NCI-H1694 treated with DMSO at 0.1 percent for 48 hours (cell line): ENCODE measurements at places on chromosomes 4 and X.

- peak; percentile 23 for DNase-seq
Measured at GRCh38 chrX:53312946-53313727, 31.8 kb upstream of the IQSEC2 start.

DNA sequence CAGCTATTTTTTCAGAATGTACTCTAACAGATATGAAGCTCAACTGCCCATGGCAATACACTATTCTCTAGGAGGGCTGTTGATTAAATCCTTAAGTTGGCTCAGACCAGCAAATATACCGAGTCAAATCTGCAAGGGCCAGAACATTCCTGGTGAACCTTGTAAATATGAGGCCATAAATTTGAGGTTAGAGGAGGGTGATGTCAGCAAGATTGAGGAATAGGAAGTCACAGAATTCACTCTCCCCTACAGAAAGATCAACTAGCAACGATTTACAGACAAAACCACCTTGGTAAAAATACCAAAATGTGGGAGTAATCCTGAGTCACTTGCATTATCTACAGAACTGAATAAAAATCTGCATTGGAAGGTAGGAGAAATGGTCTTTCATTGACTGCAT is 399.3 kb downstream of the GPM6A start:
- no peak for DNase-seq

GRCh38 chrX:29826742-29827141 is 388.6 kb upstream of the MAGEB2 start:
- no peak for DNase-seq

- DNase-seq: no peak
Measured at GRCh38 chr4:2105559-2105958, 46.4 kb downstream of the NAT8L start.

DNA sequence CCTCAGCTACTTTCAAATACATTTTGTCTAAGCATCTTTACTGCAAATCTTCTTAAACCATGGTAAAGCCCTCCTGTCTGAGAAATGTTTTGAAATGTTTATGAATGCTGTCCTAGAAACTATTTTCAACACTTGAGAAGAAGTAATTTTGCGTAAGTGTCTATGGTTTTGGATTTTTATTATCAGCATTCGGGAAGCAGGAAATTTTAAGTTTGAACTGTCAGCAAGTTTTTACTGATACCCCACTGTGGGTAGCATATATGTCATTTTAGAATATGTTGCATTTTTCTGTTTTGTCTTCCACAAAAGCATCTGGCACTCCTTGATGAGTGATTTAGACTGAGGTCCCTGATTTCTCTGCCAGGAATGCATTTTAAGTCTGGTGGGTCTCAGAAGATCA is 302.4 kb upstream of the GIMD1 start:
- DNase-seq: no peak

DNA sequence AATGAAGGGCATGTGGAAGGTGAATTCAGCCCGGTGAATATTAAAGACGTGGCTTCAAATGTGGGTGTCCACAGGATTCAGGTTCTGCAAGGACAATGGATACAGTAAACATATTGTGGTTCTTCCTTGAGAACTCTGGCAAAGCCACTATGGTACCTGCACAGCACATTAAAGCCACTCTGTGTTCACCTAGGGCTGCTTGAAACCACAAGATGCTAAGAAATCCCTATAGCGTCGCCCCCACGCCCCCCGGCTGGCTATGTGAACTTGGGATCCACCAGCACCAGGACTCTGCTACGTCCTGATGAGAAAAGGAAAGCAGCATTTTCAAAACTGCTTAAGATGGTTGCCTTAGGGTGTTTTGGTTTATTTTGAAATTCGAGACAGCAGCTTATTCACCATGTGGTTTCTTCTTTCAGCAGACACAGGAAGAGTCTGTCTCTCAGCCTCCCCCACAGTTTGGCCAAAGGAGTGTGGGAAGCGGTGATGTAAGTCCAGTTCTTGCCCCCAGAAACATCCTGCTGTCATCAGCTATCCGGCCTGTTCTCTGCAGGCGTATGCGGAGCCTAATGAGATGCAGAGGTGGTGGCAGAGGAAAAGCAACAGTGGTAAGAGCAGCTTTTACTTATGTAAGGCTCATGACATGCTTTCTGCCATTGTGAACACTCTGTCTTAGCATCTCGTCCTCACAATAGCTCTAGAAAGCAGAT is 111.5 kb downstream of the AFAP1 start:
- no peak for DNase-seq

DNA sequence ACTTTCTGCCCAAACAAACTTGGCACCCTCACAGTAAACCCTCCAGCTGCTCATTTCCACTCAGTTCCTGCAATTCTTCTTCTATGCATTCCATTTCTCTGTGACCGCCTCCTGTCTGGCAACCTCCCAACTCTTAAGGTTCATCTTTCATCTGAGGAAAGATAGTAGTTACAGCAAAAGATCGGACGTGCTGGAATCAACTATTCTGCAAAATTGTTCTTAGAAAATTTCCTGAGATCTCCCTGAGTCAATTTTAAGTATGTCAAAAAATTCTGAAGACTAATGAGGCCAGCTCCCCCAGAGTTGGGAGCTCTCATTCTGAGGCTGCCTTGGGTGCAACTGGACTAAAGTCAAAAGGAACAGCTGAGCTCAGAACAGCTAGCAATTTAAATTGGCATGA is 1026.0 kb downstream of the ADGRL3 start:
- no peak for DNase-seq

GRCh38 chr4:69096810-69097209 is 536 bp downstream of the UGT2B7 start:
- DNase-seq: no peak

- no peak for DNase-seq
Measured at GRCh38 chr4:54541426-54542118, 116.2 kb upstream of the KIT start.

GRCh38 chrX:118261151-118261550 is 84.8 kb upstream of the WDR44 start:
- DNase-seq: no peak

DNA sequence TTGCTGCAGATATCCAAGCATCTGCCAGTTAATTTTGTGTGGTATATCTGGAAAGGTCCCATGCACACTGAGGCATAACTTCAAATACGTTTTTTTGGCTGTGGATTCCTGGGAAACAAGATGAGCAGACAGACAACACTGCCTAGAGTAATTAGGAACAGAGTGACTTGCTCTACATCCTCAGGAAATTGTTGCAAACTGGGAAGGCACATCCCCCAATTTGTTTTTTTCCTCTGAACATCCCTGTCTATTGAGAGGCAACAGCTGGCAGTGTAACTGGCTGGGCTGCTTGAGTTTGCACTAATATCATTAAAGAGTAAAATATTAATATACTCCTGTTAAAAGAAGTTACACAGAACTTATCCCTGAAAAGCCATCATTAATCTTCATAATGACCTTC is 207.7 kb upstream of the SLIT2 start:
- DNase-seq: peak; percentile 74

- DNase-seq: no peak
Measured at GRCh38 chrX:82534086-82534597, 973.9 kb upstream of the POU3F4 start.

GRCh38 chr4:158870282-158870625 is 101.4 kb downstream of the FNIP2 start:
- DNase-seq: no peak

- no peak for DNase-seq
Measured at GRCh38 chrX:134371133-134371532, 88.8 kb upstream of the HPRT1 start.

DNA sequence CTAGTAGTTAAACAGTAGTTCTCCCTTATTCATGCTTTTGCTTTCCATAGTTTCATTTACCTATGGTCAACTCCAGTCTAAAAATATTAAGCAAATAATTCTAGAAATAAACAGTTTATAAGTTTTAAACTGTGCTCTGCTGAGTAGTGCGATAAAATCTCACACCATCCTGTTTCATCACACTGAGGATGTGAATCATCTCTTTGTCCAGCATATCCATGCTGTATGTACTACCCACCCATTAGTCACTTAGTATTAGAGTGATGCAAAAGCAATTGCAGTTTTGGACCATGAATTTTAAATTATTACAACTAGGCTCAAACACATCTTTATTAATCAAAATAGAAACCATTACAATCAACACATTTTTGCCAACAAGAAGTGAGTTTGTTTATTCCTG is 187.4 kb downstream of the TEX13C start:
- DNase-seq: no peak

GRCh38 chrX:9510366-9510765 is 45.5 kb downstream of the TBL1X start:
- no peak for DNase-seq

GRCh38 chr4:125492957-125493356 is 178.2 kb downstream of the FAT4 start:
- no peak for DNase-seq

GRCh38 chr4:183635321-183635720 is 23.7 kb downstream of the RWDD4 start:
- peak; percentile 55 for DNase-seq

- no peak for DNase-seq
Measured at GRCh38 chrX:40809210-40809609, 73.9 kb upstream of the MED14 start.

- peak; percentile 55 for DNase-seq
Measured at GRCh38 chr4:140005699-140006098, 148.3 kb downstream of the MAML3 start.

DNA sequence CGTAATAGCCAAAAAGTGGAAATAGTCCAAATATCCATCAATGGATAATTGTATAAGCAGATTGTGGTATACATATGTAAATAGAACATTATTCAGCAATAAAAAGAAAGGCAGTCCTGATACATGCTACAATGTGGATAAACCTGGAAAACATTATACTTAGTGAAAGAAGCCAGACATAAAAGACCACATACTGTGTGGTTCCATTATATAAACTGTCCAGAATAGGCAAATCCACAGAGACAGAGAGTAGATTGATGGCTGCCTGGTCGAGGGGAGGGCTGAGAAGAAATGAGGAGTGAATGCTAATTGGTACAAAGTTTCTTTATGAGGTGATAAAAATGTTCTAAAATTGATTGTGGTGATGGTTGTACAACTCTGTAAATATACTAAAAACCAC is 397.4 kb upstream of the RPS6KA3 start:
- no peak for DNase-seq

GRCh38 chrX:150161193-150161592 is 201.9 kb upstream of the MAMLD1 start:
- no peak for DNase-seq

GRCh38 chrX:148771440-148771839 is 271.0 kb downstream of the AFF2 start:
- DNase-seq: peak; percentile 66

- DNase-seq: no peak
Measured at GRCh38 chrX:41409006-41409405, 38.1 kb upstream of the NYX start.

DNA sequence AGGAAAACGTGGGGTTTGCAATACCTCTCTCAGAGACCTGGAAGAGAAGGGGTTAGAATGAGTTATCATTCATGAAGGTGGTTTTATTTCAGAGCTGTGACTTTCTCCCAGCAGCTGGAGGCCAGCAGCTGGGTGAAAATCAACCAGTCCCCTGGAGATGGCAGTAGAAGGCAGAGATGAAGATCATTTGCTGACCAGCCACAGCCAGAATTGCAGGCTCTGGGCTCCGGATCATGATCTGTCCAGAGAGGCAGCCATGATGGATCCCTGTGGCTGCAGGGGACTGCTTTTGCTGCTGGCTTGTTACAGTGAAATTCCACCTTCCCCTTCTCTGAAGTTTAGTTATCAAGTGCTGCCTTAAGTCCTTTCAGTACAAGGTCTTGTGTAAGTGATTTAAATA is 46.9 kb upstream of the TAB3 start:
- no peak for DNase-seq

GRCh38 chrX:72715546-72715945 is 1.4 kb upstream of the PHKA1 start:
- no peak for DNase-seq

DNA sequence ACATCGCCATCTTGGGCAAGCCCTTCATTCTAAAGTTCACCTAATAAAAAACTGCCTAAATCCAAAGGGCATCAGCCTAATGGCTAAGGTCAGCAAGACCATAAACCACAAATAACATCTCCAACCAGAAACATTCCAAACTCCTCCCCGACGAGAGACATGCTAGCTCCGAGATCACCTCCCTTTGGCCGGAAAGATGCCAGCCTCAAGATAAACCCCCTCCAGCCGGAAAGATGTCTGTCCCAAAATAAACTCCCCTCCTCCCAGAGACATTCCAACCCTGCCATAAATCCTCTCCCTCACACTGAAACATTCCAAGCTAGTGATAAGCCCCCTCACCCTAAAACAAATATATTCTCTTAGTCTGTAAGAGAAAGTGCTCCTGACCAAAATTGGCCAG is 13.3 kb upstream of the DYNLT3 start:
- DNase-seq: no peak

GRCh38 chr4:14049946-14050345 is 422.4 kb upstream of the BOD1L1 start:
- no peak for DNase-seq

DNA sequence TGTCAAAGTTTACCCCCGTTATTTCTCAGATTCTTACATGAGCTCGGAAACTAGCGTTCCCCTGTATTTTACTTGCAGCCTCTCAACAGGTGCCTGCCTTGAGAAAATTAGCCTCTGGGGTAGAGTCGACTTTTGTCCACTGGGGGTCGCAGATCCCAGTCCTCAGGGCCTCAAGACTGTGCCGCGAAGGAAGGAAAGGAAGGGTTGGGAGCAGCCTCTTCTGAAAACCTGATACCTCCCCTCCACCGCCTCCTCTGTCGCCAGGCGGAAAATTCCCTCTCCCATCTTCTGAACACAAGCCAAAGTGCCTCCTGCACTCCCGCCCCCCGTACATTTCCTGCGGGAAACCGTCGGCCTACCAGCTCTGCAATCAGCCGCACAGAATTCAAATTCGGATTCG is 44.4 kb upstream of the TMSB15B start:
- DNase-seq: peak; percentile 32

GRCh38 chr4:6405397-6405706 is 67.1 kb downstream of the PPP2R2C start:
- no peak for DNase-seq

GRCh38 chr4:8346838-8347605 is 77.5 kb downstream of the HTRA3 start:
- DNase-seq: no peak

- DNase-seq: no peak
Measured at GRCh38 chr4:38230121-38230801, 270.1 kb downstream of the PTTG2 start.

GRCh38 chrX:49041744-49042580 is 1.2 kb downstream of the TFE3 start:
- DNase-seq: no peak

- DNase-seq: no peak
Measured at GRCh38 chrX:107834275-107835201, 8.9 kb downstream of the MID2 start.

DNA sequence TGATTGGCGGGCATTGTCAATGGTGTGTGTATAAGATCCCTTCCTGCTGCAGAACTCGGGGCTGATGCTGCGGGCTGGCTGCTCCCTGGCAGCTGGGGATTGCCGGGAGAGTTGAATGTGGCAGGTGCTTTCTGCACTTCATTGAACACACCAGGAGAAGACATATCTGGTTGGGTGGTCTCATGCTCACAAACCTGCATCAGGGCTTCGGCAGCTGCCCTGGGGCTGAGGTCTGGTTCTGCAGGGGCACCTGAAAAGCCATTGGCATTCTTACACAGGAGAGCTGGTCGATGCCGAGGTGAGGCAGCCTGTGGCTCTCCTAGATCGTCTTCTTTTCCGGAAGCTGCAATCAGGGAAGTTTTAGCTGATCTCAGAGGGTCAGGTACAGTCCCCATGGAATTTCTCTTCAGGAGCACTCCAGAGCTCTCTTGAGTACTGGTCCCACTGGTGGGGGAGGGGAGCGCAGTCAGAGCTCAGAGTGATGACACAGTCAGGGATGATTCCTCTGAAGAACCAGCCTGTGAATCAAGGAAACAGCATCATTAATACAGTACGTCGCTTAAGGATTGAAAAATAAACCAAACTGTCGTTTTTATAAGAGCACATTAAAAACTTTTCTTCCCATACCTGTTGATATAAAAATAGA is 57.8 kb downstream of the GPRIN3 start:
- DNase-seq: no peak
